NCI-H226 (cell line): ENCODE measurements at places on chromosomes 1 and 21.

DNA sequence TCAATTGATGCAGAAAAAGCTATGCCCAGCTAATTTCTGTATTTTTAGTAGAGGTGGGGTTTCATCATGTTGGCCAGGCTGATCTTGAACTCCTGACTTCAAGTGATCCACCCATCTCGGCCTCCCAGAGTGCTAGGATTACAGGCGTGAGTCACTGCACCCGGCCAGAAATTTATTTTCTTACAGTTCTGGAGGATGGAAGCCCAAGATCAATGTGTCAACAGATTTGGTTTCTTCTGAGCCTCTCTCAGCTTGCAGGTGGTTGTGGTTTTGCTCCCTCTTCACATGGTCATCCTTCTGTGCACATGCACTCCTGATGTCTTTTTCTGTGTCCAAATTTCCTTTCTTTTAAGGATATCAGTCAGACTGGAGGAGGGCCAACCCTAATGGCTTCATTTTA lies 35.6 kb downstream of the SHCBP1L start:
- DNase-seq, result no peak

GRCh38 chr1:91944087-91944486 lies 5.1 kb upstream of the BRDT start:
- DNase-seq, result peak; percentile 87

GRCh38 chr1:33391343-33392078 lies 39.4 kb downstream of the PHC2 start:
- no peak for DNase-seq

GRCh38 chr1:2311184-2312032 lies 79.9 kb downstream of the MORN1 start:
- no peak for DNase-seq

- peak; percentile 64 for DNase-seq
Measured at GRCh38 chr1:89808441-89809117, 12.3 kb upstream of the LRRC8D start.

GRCh38 chr1:114756009-114756892 lies 1.5 kb downstream of the CSDE1 start:
- DNase-seq, result no peak

DNA sequence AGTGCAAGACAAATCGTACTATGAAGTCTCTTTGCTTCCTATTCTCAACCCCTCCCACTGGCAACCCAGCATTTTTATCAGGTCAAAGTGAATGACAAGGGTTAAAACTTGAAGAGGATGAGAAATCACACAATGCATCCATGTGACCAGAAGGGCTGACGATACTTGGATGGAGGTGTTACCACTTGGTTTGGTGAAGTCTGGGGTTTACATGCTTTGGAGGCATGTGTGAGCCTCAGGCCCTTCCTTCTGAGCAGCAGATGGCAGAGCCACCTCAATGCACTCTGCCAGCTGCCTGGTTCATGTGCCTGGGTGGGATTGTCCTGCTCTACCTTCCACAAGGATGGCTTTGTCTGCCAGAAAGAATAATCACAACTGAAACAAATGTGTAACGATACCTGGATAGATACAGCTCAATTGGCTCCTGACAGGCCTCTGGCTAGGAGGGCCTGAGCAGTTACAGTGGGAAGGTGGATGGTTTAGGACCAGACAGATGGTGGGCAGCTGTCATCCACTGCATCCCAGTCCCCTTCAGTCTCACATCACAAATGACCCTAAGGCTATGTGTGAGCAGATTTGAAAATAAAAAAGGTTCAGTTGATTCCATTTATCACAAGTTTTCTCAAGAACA lies 51.5 kb upstream of the CNIH3 start:
- no peak for DNase-seq

DNA sequence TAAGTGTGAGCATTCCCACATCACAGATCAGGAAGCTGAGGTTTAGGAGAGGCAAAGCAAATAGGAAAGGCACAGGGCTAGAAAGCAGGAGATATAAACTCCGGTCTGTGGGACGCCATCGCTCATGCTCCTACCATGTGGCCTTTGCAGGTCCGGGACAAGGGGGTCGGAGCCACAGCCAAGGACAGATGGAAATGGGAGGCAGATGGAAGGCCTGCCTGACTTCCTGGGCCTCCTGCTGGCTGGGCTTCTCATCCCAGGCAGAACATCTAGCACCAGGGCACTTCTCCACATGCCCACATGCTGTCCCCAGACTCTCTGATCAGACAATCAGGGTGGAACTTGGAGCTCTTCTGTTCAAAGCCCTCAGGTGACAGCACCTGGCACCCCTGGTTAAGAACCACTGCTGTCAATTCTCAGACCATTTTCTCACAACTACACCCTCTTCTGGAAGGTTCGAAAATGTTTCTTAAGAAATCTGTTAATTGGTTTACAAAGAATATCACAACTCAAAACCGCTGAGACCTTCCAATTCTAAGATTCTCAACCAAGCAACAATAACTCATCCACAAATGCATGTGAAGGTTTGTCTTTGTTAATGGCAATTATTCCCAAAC lies 173.3 kb upstream of the EDN2 start:
- DNase-seq, result no peak

DNA sequence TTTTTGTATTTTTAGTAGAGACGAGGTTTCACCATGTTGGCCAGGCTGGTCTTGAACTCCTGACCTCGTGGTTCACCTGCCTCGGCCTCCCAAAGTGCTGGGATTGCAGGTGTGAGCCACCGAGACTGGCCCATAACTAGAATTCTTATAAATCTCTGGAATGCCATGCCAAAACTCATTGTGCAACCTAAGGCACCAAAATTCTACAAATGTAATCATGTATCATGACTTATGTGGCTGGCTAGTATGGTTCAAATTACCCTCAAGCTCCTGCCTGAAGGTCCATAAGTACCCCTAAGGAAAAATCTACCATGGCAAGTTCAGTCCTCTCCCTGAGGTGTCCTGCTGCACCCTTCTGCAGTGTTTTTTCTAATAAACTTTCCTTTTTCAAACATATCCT lies 63.8 kb upstream of the CSF1 start:
- DNase-seq, result no peak

- no peak for DNase-seq
Measured at GRCh38 chr21:15104470-15104869, 39.7 kb upstream of the NRIP1 start.

DNA sequence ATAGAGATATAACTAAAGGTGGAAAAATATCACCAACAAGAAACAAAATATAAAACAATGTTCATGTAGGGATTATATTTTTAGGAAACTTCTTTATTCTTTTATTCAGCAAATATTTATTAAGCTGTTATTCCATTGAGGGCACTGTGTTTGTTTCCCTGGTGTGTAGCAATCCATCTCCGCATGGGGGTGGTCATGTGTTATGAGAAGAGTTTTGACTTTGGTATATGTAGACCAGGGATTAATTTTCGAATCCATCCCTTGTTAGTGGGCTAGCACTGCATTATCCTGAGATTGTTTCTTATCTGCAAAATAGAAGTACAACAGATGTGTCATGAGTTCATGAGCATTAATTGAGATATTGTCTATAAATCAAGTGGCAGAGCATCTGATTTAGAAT lies 190.2 kb upstream of the LRRC7 start:
- DNase-seq, result no peak
